Temporal lobe (tissue), 4 donors: ENCODE measurements at places on chromosomes 2 and 18. TPM values are rescaled to one million over a fixed set of nuclear protein-coding genes. Genes with fewer than 3 reads are reported as not detected.

Gene CYP27C1
- 3.4 TPM for total RNA-seq

Gene ERFE
- 0.74 TPM for total RNA-seq

Gene CNGA3
- total RNA-seq: 2.5 TPM

Gene PLEKHA3
- 14.8 TPM for total RNA-seq

Gene IL1RL2
- 0.74 TPM for total RNA-seq

Gene PAIP2B
- total RNA-seq: 13.3 TPM

Gene TTC32
- 11.1 TPM for total RNA-seq

Gene RAPGEF4
- total RNA-seq: 13.5 TPM

Gene DSG3
- under 0.01 TPM for total RNA-seq

Gene CCDC68
- total RNA-seq: 1.2 TPM
